ENCODE measurements at places on chromosomes 6 and 20. TPM values are rescaled to one million over a fixed set of nuclear protein-coding genes. Genes with fewer than 3 reads are reported as not detected.

Gene TINAG
- not detected for total RNA-seq

- peaks cover 5% of the 10 kb centered on the region for H3K27me3 ChIP-seq
- DNase-seq: no peak
- no peaks in the 10 kb centered on the region for H3K36me3 ChIP-seq
- no peak overlapping the region for H3K27ac ChIP-seq
These were observed 134.3 kb upstream of the CDH4 start for GRCh38 chr20:61117725-61118124.

DNA sequence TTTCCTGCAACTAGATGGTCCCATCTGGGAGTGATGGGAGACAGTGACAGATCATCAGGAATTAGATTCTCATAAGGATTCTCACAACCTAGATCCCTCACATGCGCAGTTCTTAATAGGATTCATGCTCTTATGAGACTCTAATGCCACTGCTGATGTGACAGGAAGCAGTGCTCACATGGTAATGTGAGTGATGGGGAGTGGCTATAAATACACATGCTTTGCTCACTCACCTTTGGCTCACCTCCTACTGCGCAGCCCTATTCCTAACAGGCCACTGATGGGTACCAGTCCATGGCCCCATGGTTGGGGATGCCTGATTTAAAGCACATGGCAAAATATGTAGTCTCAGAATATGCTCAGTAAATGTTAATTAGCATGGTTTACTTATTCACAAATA, 80.6 kb upstream of the MBOAT1 start:
- H3K4me1 ChIP-seq: no peaks in the 10 kb centered on the region
- H3K36me3 ChIP-seq: no peaks in the 10 kb centered on the region
- no peak overlapping the region for H3K27ac ChIP-seq

GRCh38 chr20:48564982-48565539, 262.7 kb downstream of the PREX1 start:
- no peaks in the 10 kb centered on the region for H3K4me1 ChIP-seq
- H3K4me3 ChIP-seq: no peak overlapping the region
- no peaks in the 10 kb centered on the region for H3K36me3 ChIP-seq
- H3K27me3 ChIP-seq: no peaks in the 10 kb centered on the region

DNA sequence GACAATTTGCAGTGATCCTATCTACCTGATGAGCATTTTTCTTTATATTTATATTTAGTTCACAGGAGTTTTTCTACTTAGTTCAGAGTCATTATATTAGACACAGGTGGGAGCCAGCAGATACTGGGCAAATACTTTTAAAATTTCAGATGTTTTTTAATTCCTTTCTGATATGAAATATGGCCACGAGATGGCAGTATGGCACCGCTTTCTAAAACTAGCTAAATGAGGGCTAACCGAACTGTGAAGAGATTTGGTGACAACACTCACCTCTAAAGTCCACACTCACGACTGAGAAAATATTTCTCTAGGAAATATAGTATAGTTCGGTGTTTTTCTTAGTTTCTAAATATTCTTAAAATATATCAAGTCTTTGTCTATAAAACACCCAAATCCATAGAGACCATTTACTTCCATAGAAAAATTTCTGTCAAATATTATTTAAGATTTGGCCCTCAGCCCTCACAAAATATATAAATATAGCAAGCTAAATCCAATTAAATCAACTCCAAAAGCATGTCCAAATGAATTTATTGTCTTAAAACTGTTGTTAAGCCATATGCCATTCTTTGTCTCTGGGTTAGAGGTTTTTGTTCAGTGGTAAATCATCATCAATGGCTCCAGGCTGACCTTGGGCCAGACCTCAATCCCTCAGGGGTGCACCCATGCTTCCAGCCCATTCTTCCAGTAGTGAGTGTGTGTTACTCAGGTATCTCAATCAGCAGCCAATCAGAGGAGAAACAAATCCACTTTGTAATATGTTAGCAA, 63.6 kb downstream of the HUS1B start:
- H3K36me3 ChIP-seq: no peaks in the 10 kb centered on the region
- DNase-seq: peak; percentile 76
- peaks cover 11% of the 10 kb centered on the region for H3K4me1 ChIP-seq
- no peaks in the 10 kb centered on the region for H3K27me3 ChIP-seq
- H3K27ac ChIP-seq: no peak overlapping the region

DNA sequence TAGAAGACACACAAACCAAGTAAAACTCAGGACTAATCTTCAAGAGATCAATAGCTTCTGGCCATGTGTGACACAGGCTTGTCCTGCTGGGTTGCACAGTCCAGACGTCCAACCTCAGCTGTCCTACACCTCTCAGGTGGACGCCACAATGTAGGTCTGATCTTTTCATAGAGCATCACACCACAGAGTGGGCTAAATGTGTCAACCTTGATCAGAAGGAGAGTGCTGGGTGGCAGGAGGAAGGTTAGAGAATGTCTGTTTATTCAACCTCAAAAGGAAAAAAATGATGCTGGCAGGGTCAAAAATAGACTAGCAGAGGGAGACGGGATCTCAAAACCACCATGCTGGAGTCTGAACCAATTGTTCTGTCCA, 41.7 kb downstream of the GFOD1 start:
- no peak overlapping the region for H3K27ac ChIP-seq
- DNase-seq: no peak
- no peaks in the 10 kb centered on the region for H3K36me3 ChIP-seq
- no peak overlapping the region for H3K4me3 ChIP-seq
- H3K27me3 ChIP-seq: no peaks in the 10 kb centered on the region

- no peak for DNase-seq
- no peaks in the 10 kb centered on the region for H3K4me1 ChIP-seq
- H3K4me3 ChIP-seq: no peak overlapping the region
These were observed 177.0 kb downstream of the FOXC1 start for GRCh38 chr6:1786455-1787453.

DNA sequence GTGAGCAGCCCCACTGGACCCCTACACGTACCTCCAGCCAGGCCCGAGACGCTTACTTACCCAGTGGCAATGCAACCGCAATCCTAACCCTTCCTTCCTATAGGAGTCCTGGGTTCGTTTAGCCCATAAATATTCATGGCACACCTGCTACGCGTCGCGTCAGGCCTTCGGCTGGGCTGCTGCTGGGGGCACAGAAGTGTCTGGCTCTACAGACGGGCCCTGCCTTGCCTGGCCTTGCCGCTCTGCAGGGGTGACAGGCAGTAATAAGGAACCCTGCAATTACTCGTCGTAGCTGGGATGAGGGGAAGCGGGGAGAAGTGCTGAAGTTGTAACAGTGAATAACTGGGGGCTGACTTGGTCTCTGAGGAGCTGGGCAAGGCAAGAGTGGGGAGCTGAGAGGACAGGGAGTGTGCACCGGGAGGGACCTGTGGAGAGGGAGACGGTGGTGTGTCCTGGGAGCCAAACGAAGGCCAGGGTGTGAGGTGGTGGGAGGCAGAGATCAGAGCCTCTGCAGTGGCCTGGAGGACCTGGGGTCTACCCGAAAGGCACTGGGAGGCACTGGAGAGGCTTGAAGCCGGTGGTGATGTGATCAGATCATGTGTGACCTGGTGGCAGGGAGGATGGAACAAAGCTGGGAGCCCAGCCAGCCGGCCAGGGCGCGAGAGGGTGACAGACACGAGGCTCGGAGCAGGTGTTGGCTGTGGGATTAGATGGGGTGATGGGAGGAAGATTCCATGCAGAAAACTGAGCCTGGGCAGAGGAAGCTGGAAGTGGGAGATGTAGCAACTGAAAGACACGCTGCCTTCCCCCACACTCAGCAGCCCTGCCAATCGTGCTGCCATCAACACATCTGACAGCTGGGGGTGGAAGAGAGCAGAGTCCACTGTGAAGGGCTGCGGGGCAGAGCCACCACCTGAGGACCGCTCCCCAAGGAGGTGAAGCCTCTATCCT, 36.4 kb downstream of the PSMG4 start:
- H3K27me3 ChIP-seq: no peaks in the 10 kb centered on the region
- H3K27ac ChIP-seq: no peak overlapping the region
- no peak overlapping the region for H3K4me3 ChIP-seq

DNA sequence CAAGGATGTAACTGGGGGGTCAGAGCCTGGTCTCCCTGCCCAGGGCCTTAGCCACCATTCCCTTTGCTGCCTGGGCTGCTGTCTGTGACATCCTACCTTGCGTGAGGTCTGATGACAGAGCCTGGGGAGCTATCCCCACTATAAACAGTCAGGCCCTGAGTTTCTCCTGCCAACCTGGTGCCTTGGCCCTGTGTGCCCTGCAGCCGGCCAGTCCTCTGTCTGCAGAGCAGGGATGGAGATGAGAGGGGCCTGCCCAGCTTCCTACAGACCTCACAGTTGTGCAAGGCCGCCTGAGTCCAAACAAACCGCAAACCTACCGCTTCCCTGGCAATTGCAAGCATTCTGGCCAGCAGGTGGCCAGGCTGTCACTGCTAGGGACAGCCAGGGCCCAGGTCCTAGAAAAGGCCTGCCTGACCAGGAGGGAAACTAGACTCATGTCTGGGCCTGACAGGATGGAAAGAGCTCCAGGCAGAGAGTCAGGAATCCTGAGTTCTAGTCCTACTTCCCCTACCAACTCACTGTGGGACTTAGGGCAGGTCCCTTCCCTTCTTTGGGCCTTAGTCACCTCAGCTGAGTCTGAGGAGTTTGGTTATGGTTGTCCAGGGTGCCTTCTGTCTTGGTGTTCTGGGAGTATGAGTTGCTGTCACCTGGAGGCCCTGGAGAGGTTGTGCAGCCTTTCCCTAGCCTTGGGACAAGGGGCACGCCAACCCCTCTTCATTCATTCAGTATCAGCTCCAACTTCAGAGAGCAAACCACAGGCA, 86.2 kb downstream of the VEGFA start:
- DNase-seq: peak; percentile 72
- no peaks in the 10 kb centered on the region for H3K27me3 ChIP-seq
- no peak overlapping the region for H3K4me3 ChIP-seq
- H3K27ac ChIP-seq: no peak overlapping the region

- H3K36me3 ChIP-seq: no peaks in the 10 kb centered on the region
- H3K27me3 ChIP-seq: peaks cover 92% of the 10 kb centered on the region
- no peak overlapping the region for H3K27ac ChIP-seq
- H3K4me1 ChIP-seq: peaks cover 11% of the 10 kb centered on the region
- no peak overlapping the region for H3K4me3 ChIP-seq
These were observed 32.3 kb downstream of the NCR2 start for GRCh38 chr6:41367700-41368099.

Measured in neural progenitor cell (in vitro differentiated cells).